ENCODE measurements at places on chromosomes 7 and 10.

DNA sequence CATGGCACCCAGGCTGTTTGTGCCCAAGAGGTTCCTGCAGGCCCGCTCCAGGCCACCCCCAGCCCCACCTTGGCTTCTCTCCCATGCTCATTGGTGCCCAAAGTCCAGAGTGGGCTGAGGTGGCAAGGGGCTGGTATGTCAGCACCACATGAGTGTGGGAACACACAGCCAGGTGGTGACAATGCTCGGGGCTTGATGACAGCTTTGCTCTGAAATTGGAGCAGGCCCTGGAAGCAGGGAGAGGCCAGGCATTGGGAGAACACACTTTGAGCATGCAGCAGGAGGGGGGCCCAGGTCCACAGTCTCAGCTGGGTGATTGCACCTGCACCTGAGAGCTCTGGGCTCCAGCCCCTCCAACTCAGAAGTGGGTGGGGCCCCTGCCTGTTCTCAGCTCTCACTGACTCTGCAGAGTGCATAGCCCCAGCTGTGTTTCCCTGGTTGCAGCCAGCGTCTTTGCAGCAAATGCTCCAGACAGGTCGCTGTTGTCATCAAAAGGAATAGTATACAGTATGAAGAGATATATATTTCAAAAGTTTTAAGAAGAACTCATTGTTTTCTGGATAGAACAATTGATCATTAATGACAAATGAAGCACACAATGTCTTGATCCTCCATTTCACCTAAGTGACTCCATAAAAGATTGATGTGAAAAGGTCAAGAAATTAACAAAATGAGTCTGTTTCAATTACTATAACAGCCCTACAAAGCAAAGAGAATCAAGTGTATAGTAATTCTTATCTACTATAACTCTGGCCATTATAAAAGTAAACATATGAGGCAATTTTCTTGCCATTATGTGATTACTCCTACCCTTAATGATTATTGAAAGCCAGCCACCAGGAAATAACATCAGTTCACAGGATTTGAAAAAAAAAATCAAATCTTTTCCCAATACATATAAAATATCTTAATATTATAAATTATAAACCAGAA lies 848.1 kb downstream of the PCDH15 start:
- DNase-seq: no peak

DNA sequence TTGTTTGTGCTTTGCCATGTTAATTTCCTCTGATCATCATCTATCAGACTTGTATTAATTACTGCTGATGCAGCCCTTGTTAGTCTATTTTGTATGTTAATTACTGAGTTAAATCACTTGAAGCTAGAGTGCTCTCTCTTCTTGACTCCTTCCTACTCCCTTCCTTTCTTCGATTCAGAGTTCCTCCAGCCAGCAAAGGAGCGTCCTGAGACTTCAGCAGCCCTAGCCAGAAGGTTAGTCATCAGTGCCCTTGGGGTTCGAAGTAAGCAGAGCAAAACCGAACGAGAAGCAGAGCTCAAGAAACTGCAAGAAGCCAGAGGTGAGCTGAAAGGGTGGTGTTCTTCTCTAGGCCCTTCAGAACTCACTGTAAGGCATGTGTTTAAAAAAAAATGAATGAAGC lies 32.1 kb downstream of the LOXL4 start:
- DNase-seq: no peak

- no peak for DNase-seq
Measured at GRCh38 chr7:94425546-94425945, 30.9 kb downstream of the COL1A2 start.

DNA sequence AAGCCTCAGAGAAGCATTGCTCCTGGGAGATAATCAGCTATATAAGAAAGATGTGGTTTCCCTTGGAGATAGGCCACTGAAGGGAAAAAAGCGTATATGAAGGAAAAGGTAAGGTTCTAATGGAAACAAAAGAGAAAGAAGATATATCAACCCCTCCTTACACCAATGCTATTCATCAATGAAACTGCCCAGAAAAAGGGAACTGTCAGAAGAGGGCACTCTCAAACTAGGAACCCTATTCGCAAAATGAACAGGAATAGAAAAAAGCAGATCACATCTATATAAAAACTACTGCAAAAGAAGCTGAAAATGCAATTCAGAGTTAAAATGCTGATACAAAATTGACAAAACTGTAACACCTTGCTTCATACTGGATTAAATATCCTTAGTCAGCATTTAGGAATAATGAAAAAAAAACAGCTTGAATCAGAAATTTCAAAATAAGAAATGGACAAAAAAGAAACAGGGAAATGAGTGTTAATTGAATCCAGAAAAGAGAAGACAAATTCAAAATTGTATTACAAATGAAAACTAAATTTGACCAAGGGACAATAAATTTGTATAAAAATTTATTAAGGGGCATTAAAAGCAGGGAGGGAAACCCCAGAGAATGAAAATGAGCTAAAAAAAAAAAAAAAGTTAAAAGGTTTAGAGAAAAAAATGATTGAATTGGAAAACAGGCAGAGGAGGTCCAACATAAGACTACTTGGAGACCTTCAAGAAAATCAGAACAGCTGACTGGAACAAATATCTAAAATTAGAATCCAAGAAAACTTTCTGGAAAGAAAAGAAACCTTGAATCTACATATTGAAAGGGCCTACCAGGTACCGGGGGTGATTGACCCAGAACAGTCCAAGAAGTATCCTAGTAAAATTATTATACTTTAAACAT lies 17.9 kb downstream of the NHLRC2 start:
- DNase-seq: no peak

- no peak for DNase-seq
Measured at GRCh38 chr10:120480065-120480600, 23.1 kb downstream of the PLPP4 start.

- no peak for DNase-seq
Measured at GRCh38 chr10:76302961-76303630, 871.7 kb downstream of the LRMDA start.

DNA sequence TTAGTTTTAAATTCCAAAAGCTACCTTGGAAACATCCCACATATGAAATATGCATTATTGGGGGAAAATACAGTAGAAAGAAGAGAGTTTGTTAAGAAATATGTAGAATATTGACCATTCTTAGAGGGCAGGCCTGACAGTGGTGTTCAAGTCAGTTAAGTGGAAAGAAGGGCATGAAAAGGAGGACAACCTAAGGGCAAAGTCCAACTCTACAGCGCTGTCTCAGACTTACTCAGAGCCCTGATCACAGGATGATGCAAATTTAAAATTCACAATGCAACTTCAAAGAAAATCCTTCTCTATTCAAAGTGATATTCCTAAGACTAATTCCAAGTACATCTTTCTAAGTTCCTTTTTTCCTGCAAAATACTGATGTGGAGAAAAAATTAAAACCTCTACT lies 139.1 kb upstream of the LRRTM3 start:
- no peak for DNase-seq

- no peak for DNase-seq
Measured at GRCh38 chr10:121516093-121516865, 82.0 kb downstream of the FGFR2 start.

GRCh38 chr10:133018491-133018890 lies 69.2 kb upstream of the ADGRA1 start:
- no peak for DNase-seq

DNA sequence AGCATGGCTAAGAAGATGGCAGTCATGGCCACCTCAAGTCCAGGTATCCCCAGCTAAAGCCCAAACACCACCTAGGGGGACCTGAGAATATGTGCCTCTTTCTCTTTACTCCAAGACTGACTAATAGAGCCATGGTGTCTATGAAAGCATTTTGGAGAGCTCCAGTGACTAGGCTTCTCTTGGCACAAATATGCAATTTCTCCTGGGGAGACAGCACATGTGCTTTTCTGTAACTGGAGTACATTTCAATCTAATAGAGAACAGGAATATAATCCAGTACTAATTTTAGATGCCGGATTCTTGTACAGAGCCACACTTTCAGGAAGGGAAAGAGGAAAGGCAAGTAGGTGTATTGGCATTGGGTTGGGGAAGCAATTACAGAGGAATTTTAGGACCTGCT lies 260.1 kb downstream of the BMPER start:
- no peak for DNase-seq

DNA sequence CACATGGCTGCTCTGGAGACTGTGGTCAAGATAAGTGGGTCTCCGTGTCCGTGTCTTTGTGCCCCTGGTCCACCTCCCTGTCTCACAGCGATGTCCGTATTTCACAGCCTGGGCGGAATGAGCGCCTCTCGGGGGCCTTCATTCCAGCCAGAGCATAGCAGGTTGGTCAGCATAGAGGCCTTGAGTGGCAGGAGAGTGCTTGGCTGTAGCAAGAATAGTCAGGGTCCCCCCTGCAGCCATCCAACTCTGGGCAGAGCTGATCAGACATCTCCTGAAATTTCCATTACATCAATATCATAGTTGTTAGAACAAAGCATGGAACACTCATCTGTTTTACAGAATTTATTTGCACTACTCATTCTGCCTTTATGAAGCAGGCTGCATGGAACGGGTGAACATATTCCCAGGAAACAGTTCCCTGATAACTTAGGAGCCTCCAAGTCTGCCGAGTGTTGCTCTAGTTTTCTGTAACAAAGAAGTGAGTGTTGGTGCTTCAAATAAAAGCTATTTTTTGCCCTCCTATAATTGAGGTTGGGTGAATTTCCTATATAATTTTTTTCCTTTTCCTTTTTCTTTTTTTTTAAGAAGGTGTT lies 255.3 kb downstream of the INHBA start:
- DNase-seq: no peak

- DNase-seq: no peak
Measured at GRCh38 chr10:122054048-122055025, 65.4 kb downstream of the TACC2 start.

GRCh38 chr10:70714951-70715350 lies 42.6 kb downstream of the ADAMTS14 start:
- DNase-seq: no peak

- no peak for DNase-seq
Measured at GRCh38 chr7:138417764-138418163, 42.3 kb upstream of the TRIM24 start.

- no peak for DNase-seq
Measured at GRCh38 chr10:91907914-91908336, 1.4 kb downstream of the FGFBP3 start.

GRCh38 chr7:78323118-78323517 lies 524.5 kb downstream of the PHTF2 start:
- DNase-seq: no peak

DNA sequence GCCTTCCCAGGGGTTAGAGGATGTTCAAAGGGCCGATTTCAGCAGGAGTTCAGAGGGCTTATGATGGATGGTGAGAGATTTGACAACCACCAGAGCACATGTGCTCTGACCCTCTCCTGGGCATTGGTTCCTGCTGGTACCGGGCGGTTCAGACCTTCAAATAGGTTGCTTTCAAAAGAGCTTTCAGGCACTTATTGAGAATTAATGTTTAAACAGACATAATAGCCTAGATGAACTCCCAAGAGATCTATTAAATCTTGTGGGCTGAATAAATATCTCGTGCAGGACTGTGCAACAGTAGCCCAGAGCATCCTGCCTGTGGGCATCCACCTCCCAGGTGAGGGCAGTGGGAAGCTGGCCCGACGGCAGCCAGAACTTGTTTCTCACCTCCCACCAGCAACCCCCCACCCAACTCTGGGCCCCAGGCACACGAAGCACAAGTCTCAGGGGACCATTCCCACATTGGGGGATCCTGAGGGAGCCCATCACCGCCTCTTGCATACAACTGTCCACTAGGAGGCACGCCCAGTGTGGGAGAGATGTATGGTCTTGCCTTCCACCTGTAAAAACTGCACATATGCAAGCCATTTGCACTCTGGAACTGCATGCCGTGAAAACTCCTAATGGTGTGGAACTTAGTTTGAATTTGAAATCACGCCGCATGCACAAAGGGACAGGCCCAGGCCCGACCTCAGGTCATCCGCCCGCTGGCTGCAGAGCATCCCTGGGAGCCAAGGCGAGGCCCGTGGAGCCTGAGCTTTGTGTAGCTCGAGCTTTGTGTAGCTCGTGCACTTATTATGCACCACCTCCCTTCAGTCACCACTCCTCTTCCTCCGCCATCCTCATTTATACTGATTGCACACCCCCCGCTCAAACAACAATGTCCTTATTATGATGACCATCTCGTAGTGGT lies 147.8 kb downstream of the ADCY1 start:
- DNase-seq: no peak

DNA sequence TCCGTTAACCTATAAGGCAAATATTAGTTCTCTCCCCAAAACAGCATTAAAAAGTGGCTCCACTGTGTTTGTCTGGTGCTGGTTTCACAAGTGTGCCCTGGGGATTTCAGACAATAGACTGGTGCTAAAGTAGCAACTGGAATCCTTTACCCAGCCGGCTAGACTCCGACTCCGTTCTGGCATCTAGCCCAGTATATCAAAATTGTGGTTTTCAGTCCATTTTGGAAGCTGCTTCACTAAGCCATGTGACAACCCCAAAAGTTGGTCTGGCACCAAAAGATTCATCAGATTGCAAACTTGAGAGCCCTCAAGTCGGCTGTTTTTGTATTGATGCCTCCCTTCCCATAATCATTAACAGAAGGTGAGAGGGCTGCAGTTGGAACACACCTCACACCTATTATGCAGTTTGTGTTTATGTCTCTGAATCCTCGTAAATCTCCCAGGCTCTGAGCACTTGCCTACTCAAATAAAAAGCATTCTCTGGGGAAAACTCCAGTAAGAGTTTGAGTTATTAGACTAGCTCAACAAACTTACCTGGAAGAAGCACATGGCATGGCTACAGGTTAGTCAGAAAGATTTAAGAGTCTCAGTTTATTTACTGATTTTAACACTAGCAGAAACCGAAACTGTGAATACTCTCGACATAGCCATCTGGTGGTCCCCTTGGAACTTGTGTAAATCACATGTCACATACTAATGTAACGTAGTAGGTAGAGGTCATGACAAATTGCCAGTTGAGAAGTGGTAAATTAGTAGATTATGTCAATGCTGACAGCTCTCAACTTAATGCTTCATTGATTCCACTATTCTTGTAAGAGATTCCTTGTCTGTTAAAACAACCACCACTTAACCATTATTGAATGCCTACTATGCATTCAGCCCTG lies 14.8 kb upstream of the WNT16 start:
- DNase-seq: no peak

- DNase-seq: no peak
Measured at GRCh38 chr7:151115121-151115835, 29.0 kb downstream of the AGAP3 start.

GRCh38 chr10:31947144-31947926 lies 18.7 kb upstream of the ARHGAP12 start:
- DNase-seq: no peak

- no peak for DNase-seq
Measured at GRCh38 chr7:136000288-136000913, 23.2 kb upstream of the MTPN start.
